CD4-positive, alpha-beta T cell treated with Interleukin-15 for 4 hours (primary cell): ENCODE measurements at places on chromosomes 2 and 18.

GRCh38 chr2:165357758-165358157 lies 111.7 kb upstream of the CSRNP3 start:
- no peak for DNase-seq

DNA sequence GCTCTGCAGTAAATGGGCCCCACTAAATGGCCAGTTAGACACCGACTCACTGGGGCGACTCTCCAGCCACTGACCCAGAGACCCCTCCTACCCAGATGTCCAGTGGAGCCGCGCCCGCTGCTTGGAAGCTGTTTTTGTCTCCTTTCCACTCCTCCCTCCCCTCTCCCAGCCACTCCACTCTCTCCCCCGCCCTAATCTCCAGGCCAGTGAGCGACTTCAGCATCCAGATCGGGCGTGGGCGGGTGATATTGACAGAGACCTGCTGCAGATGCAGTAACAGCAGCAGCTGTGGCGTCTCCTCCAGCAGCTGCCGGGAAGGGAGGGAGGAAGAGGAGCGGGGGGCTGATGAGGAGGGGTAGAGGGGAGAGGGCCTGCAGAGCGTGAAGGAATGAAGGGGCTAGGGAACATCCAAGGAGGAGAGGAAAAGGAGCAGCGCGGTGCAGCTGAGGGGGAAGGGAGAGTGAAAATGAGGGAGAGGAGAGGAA lies at the start of gene SCN7A:
TSS of gene SCN7A (minus strand) at position 110 of the 485 bp plus-strand sequence. CDS start 16,553 bp downstream, outside the sequence.
- DNase-seq: no peak

DNA sequence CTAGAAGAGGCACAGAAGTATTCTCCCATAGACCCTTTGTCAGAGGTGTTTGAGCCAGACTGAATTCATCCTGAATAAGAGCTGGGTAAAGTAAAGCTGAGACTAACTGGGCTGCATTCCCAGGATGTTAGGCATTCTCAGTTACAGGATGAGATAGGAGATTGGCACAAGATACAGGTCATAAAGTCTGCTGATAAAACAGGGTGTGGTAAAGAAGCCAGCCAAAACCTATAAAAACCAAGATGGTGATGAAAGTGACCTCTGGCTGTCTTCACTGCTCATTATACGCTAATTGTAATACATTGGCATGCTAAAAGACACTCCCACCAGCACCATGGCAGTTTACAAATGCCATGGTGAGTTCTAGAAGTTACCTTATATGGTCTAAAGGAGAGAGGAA lies 364.9 kb upstream of the TMEFF2 start:
- DNase-seq: no peak

DNA sequence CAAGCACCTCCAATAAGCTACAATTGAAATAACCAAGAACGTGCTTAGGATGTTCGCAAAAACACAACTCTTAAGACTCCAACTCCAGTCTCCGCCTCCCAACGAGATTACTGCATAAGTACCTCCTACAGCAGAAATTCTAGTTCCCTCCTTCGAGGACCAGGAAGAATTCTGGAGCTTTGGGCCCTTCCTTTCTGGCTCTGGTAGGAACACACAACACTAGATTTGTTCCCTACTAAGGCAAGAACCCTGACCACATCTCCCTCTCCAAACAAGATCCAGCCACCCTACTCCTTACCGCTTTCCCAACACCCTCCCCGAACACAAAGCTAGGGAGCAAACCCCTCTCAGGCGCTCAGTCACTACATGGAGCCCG lies 721 bp downstream of the ADAM17 start:
- DNase-seq: peak; percentile 32

DNA sequence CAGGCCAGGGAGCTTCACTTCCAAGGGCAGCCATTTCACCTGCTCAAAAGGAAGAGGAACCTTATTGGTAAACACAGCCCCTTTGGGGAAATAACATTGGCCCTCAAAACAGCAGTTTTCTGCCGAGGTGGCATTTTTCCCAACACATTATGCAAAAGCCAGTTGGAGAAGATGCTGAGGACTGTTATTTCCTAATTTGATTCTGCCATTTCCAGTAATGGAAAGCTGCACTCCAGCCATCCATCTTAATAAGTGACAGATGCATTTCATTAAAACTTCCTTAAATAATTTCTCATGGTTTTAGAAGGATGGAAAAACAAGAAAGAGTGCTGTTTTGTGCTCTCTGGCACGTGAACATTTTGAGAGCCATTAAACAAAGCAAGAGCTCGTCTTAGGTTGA lies 55.9 kb upstream of the ALK start:
- no peak for DNase-seq

DNA sequence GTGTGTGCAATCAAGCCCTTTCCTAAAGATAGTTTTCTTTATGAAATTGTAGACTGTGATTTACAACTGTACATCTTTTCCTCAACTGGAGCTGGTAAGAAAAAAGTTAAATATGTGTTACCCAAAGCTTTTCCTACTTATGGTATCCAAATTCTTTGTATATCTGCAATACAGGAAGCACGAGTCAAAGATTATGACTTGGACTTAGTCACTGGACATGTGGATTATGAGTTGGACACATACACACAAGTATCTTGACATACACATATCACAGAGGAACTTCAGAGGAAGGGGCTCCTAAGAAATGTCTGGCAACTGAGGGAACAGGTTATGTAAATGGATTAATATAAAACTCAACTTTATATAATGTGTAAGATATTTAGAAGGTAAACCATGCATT lies 35.2 kb downstream of the PRELID3A start:
- no peak for DNase-seq

DNA sequence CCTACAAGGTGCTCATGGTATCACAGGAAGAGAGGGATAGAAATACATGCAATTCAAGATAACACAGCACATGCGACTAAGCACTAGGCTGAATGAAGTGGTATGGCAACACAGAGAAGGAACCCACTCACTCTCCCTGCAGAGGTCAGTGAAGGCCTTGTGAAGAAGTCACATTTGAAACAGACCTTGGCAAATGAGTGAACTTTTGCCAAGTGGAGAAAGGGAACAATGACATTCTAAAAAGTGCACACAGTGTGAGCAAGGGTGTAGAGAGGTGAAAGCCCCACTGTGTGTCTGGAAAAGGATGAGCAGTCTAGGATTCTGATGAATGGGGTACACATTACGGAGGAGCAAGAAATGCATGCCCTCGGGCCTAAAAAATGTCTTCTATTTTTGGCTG lies 23.3 kb downstream of the KLF7 start:
- DNase-seq: peak; percentile 32

DNA sequence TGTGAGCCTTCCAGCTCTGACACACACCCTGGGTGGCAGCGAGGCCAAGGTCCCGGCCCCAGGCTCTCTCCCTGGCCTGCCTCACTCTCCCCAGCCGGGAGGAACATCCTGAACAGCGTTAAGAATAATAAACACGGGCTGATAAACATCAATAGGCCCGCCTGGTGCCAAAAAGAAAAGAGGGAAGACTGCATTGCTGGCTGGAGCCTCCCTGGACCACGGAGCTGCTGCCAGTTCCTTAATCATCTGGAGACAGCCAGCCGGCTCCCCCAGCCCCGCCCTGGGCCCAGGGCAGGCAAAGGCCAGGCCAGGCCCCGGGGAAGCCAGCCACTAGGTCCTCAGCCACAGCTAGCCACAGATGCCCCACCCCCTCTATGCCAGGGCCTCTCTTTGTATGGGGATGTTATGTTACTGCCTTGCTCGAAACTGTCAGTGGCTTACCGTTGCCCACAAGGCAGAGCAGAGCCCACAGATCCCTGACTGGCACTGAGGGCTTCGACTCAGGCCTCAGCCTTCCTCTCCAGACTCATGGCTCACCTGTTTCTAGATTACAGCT lies 293.7 kb downstream of the DYSF start:
- no peak for DNase-seq

GRCh38 chr2:173226899-173227698 lies 127.6 kb upstream of the CDCA7 start:
- no peak for DNase-seq

DNA sequence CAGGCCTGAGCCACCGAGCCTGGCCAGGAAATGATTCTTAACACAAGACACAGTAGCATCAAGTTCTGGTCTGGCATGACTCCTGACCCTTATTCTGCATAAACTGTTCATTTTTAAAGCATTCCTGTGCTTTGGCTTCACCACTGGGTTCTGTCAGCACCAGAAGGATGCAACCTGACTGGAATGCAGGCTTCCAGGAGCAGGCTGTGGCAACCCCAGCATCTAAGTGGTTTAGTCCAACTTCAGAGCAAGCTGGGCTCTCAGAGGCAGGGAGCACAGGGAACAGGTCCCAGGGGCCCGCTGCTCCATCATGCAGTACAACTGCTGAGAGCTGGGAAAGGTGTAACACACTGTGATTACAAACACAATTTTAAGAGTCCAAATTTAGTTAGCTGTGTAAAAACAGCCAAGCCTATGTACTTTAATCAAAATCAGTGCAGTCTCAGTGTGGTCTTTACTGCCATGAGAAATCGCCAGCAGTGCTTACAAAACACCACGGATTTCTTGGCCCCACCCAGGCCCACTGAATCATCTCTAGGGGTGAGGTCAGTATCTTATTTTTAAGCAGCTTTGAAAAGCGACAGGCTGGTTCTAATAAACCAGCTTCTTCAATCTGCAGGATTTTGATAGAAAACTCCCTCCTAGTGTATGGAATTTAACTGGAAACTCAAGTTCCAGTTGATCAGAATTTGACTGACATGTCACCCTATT lies 44.4 kb upstream of the TMEM182 start:
- DNase-seq: no peak

DNA sequence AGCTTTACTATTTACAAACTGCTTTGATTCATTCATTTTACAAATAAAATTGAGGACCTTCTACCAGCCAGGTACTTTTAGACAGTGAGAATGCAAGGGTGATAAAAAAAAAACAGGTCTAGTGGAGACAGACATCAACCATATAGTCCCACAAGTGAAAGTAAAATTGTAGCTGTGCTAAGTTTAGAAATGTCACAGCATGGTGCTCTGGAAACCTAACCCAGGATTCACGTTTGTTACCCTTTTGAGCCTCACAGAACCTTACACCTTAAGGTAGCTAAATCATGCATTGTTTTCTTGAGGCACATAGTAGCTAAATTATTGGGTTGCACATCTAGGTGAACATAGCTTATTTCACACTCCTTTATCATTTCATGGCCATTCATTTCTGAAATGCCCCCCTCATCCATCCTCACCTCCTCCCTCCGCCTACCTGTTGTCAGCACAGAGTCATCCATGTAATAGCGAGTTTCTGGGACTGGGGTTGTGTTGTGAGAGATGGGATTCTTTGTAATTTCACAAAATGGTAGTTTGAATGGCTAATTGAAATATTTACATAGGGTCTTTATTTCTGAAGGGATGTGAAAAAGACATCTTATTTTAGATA lies 7.1 kb downstream of the MTA3 start:
- DNase-seq: no peak

GRCh38 chr2:190977505-190977904 lies 36.5 kb downstream of the STAT1 start:
- no peak for DNase-seq

- DNase-seq: no peak
Measured at GRCh38 chr18:57527556-57528229, 58.8 kb downstream of the FECH start.

- no peak for DNase-seq
Measured at GRCh38 chr18:56451188-56451587, 187.2 kb downstream of the TXNL1 start.

DNA sequence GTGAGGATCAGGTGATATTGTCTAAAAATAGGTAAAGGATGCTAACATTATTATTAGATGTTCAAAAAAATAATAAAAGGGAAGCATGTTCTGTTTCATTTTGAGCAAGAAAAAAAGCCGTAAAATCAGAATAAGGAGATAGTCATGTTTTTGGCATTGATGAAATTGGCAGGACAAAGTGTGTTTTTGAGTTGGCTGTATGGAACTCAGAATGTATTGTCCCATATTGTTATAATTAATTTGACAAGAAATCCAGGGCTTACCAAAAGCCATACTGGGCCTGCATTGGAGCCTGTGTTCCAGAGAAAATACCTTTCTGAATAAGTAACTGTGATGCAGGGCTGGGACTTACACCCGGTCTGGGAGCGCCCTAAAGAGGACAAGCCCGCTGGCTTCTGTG lies 232.0 kb downstream of the AGAP1 start:
- no peak for DNase-seq

GRCh38 chr2:64809216-64809615 lies 155.5 kb upstream of the SERTAD2 start:
- no peak for DNase-seq

DNA sequence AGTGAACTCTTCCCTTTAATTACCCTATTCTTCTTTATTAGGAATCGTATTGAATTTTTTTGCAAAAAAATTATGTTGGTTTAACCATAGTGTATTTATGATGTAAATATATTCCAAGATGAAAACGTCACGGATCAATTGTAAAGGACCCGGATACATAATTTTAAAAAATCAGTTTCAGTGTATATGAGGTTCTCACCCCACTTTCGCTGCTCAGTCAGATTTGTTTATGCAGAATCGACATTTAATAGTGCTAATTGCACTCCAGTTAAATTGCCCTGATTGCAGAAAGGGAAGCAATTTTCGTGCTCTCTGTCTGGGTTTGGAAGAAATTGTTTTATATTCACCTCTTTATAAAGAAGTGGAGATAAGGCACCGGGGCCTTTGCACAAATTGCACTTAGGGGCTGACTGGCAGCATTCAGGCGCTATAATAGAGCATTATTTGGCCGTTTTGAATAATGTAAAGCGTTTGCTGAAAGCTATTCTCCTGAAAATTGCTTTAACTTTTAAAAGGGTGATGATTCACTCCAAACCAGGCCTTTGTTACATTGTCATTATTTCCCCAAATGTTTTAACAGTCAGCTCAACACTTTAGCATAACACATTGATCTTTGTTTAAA lies 3.0 kb upstream of the SP9 start:
- no peak for DNase-seq

GRCh38 chr2:119823734-119824334 lies 64.1 kb downstream of the PTPN4 start:
- peak; percentile 49 for DNase-seq

GRCh38 chr18:3478262-3478978 lies 28.4 kb downstream of the TGIF1 start:
- no peak for DNase-seq

DNA sequence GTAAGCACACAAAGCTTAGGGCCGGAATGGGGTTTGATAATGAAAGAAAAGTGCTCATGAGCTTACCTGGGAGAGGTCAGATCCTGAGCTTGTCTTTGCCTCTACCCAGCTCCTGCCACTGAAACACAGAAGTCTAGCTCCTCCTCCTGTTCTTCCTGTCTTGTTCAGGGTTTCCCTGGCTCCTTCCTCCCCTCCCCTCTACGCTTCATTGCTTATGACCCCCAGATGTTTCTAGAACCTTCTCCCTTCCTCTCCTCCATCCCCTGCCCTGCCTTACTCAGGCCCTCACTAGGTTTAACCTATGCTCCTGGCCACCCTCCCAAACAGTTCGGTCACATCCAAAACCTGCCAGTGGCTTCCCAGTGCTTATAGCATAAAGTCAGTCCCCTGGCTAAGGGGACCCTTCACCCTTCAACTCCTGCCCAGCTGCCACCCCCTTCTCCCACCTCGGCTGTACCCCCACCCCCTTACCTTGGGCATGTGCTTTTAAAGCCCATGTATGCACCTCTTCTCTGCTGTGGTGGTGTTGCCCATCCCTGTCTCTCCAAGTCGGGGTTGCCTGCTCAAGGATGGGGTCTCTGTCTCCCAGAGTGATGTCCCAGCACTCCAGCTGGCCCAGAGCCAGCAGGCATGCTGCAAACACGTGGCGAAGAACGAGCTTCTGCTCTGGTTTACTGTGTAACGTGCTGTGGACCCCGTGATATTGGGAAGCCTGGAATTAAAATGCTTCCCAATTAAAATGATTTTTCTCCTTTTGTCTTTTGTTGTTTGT lies 233.6 kb downstream of the TPGS2 start:
- no peak for DNase-seq
